Activated T-helper 1 cell treated with anti-CD3 and anti-CD28 coated beads, Interleukin-12 subunit alpha, Interleukin-12 subunit beta, Interleukin-2, Interleukin-4 antibody, amounts not matched to agents 30 ng/mL and 10 ng/mL and 1 ng/mL, durations not matched to agents 14 hours and 24 hours and 36 hours (primary cell): ENCODE measurements at places on chromosomes 12 and 14. TPM values are rescaled to one million over a fixed set of nuclear protein-coding genes. Genes with fewer than 3 reads are reported as not detected.

Gene SLC8A3
- total RNA-seq = 0.21 and 0.24 TPM in 2 replicates

Gene STRN3
- 25.9 and 31.3 TPM in 2 replicates for total RNA-seq

Gene SINHCAF
- 270 and 276 TPM in 2 replicates for total RNA-seq

Gene PPP4R4
- total RNA-seq = 2.2 and 2.4 TPM in 2 replicates

Gene CAPZA3
- total RNA-seq = not detected in 2 replicates

Gene LMNTD1
- not detected in 2 replicates for total RNA-seq

Gene TPPP2
- not detected in 2 replicates for total RNA-seq

Gene STAC3
- total RNA-seq = 3.1 and 4.2 TPM in 2 replicates

Gene SIX6
- total RNA-seq = not detected in 2 replicates

Gene PRKAB1
- 30.3 and 33.7 TPM in 2 replicates for total RNA-seq

Gene GPR162
- total RNA-seq = 0.29 and 0.32 TPM in 2 replicates

Gene GPR68
- total RNA-seq = 4.5 and 5.4 TPM in 2 replicates

Gene FAM186B
- total RNA-seq = 0.29 and 0.62 TPM in 2 replicates

Gene KMT2D
- total RNA-seq = 107 and 109 TPM in 2 replicates

Gene C3AR1
- total RNA-seq = 0.60 and 0.71 TPM in 2 replicates

Gene LALBA
- not detected in 2 replicates for total RNA-seq

Gene SERPINA12
- not detected in 2 replicates for total RNA-seq

Gene MYF5
- total RNA-seq = not detected in 2 replicates

Gene KRT77
- total RNA-seq = not detected in 2 replicates

Gene GLIPR1L1
- not detected in 2 replicates for total RNA-seq

Gene ZNF664
- total RNA-seq = 66.9 and 68.1 TPM in 2 replicates

Gene KRT5
- total RNA-seq = not detected in 2 replicates

Gene CCDC38
- not detected in 2 replicates for total RNA-seq

Gene AKAP3
- total RNA-seq = 0.65 and 1.1 TPM in 2 replicates

Gene GRIN2B
- total RNA-seq = not detected in 2 replicates

Gene GALNT8
- total RNA-seq = 0.39 and 2.1 TPM in 2 replicates

Gene IL22
- 3.4 TPM in 2 replicates for total RNA-seq

Gene NAV3
- total RNA-seq = not detected in 2 replicates

Gene RNFT2
- total RNA-seq = 8.0 and 11.8 TPM in 2 replicates

Gene EIF2S1
- 234 and 245 TPM in 2 replicates for total RNA-seq

Gene IAPP
- not detected in 2 replicates for total RNA-seq

Gene RAPGEF3
- 4.7 and 6.5 TPM in 2 replicates for total RNA-seq

Gene MGAT2
- 57.5 and 58.3 TPM in 2 replicates for total RNA-seq

Gene MMP19
- not detected in 2 replicates for total RNA-seq

Gene CLEC2A
- not detected in 2 replicates for total RNA-seq

Gene JAG2
- total RNA-seq = 6.5 and 7.4 TPM in 2 replicates

Gene PMEL
- total RNA-seq = 0.29 TPM in 1 of 2 replicates, not detected in the other

Gene PRH1
- 18.4 and 19.6 TPM in 2 replicates for total RNA-seq

Gene KRT72
- not detected in 2 replicates for total RNA-seq

Gene ESRRB
- total RNA-seq = 0.17 and 0.21 TPM in 2 replicates

Gene EXD2
- 6.3 and 6.5 TPM in 2 replicates for total RNA-seq

Gene CD69
- total RNA-seq = 90.5 and 93.2 TPM in 2 replicates

Gene UBE2N
- 231 and 239 TPM in 2 replicates for total RNA-seq

Gene ADAM21
- total RNA-seq = not detected in 2 replicates

Gene MTA1
- 173 and 181 TPM in 2 replicates for total RNA-seq
